ENCODE measurements at places on chromosomes 7 and 10.

DNA sequence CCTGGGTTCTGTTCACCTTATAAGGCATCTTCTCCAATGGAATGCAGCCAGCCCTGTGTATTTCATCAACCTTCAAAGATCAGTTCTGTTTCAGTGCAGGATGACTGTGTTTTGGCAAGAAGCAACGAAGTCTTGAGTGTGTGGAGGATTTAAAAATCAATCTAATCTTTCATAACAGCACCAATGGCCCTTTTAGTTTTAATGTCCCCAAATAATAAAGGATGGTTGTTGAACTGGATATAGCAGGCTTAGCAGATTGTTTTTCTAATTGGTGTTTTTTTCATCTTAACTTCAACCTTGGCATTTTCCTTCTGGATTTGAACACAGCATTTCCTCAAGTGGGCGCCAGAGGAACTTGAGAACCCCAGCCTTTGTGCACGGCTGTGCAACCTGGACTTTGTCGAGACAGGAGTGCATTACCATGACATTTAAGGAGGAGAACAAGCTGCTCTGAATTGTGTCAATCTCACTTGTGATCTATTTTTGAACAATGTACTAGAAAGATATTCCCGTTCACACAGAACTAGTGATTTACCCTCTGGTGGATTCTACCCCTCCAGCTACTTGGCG, 313.3 kb upstream of the AKR1E2 start:
- peak; percentile 13 for DNase-seq

GRCh38 chr10:103492655-103493261, 747 bp upstream of the NEURL1 start:
- DNase-seq, result no peak

DNA sequence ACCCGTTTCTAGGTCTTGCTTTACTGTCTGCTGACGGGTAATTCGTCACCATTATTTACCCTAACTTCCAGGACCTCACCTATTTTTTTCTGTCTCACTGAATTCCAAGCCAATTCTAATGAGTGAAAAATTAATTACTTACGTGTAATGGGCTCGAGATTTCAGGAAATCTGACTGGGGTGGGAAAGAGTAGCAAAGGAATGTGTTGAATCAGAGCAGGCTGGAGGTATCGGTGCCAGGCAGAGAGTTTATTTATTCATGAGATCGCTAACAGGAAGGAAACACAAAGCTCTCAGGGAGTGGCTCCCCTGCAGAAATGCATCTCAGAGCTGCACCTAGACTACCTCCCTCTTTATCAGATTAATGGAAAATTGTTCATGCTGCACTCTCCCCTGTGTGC, 4.0 kb upstream of the DIP2C start:
- no peak for DNase-seq

GRCh38 chr7:105877736-105878135, 1.3 kb upstream of the ATXN7L1 start:
- no peak for DNase-seq

GRCh38 chr10:23094786-23095403, 484 bp upstream of the MSRB2 start:
- no peak for DNase-seq

GRCh38 chr10:101492205-101492604, 95.9 kb downstream of the POLL start:
- DNase-seq, result no peak

DNA sequence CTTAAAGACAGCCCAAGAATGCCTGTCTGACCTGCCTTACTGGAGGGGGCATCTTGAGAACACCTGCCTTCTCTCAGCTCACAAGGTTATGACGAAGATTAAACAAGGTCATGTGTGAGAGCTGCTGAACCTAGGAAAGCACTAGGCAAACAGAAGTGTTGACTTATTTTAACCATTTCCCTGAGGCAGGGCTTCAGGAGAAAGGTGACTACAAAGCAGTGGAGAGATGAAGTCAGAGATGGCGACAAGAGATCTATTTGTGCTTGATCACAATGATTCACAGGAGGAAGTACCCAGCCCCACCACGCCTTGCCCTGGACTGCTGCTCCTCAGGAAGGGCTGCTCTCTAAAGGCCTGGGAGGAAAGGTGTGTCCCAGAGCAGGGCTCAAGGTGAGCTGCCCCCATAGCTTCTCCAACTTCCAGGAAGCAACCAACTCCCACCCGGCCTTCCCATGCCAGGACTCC, 27.8 kb downstream of the STN1 start:
- no peak for DNase-seq

DNA sequence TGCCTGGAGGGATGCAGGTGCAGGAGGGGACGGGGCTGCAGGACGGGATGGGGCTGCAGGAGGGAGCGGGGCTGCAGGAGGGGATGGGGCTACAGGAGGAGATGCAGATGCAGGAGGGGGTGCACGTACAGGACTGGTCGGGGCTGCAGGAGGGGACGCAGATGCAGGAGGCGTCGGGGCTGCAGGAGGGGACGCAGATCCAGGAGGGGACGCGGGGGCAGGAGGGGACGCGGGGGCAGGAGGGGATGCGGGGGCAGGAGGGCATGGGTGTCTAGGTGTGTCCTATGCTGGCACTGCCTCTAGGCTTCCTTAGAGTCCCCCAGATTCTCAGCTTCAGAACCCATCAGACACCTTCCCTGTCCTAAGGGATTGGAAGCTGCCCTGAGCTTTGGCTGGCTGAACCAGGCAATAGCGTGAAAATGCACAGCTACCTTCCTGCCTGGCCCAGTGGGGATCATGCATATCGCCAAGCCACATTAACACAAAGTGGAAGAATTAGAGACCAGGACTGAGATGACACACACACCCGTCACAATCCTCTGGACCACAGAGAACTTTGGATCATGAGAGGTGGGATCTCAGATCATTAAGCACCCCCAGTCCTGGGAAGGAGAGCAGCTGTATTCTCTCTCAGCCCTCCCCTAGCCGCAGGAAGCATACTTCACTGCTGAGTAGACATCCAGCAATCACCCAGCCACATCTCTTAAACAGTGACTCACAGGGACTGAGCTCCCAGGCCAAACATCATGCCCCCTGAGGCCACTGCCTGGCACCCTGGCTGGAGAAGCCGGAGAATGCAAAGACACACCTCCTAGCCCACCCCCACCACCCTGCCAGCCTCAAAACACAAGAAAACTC, 67.3 kb downstream of the VWA2 start:
- no peak for DNase-seq

Data from nephron progenitor cell (in vitro differentiated cells).